ENCODE measurements at places on chromosomes 11 and 22. TPM values are rescaled to one million over a fixed set of nuclear protein-coding genes. Genes with fewer than 3 reads are reported as not detected.

The CHST1 gene
- not detected for total RNA-seq

The EMID1 gene
- not detected for total RNA-seq

The MPZL3 gene
- 0.67 TPM for total RNA-seq

The HMGXB4 gene
- 20.3 TPM for total RNA-seq

The PTGDR2 gene
- under 0.01 TPM for total RNA-seq

The KCNJ11 gene
- not detected for total RNA-seq
